ENCODE measurements at places on chromosomes 6 and 20.

- DNase-seq: no peak
These were observed 625.7 kb downstream of the TFAP2A start for GRCh38 chr6:9789201-9789600.

DNA sequence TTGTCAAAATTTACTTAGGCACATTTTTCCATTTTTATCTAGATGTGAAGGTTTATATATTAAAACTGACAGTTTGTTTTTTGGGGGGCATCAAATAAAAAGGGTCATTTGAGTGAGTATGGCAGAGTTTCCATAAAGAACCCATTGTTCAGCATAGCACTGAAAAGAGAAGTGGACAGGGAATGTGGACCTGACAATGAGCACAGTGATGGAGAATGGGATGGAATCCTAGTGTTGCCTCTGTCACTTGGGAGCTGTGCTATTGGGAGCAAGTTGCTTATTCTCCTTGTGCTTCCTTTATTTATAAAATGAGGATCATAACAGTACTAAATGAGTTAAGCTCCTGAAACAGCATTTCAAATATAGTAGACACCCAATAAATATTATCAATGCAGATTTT lies 130.7 kb upstream of the SIM1 start:
- no peak for DNase-seq

DNA sequence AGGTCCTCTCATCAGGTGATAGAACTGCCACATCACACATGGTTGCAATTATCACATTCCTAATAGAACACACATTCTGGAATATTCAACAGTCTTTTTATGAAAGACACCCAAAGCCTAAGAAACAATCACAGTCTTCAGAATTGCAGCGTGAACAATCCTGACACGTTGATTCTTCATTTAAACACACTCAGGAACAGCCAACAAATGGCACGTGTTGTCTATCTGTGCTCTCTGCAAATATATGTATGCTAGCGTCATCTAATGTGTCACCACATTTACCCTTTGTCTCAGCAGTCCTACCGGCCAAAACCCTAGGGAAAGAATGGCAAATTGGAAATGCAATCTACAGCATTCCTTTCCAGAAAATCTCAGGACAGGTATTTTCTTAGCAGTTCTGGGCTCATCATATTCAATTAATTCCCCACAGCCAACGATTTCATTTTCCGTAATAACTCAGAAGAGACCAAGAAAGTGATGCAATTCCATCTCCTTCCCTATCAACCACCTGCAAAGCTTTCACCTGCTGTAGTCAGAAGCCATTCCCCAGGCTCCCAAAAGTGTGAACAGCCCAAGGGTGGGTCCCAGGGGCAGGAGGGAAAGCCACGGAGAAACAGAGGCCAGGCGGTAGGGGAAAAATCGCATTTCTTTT lies 280.3 kb upstream of the JARID2 start:
- no peak for DNase-seq

DNA sequence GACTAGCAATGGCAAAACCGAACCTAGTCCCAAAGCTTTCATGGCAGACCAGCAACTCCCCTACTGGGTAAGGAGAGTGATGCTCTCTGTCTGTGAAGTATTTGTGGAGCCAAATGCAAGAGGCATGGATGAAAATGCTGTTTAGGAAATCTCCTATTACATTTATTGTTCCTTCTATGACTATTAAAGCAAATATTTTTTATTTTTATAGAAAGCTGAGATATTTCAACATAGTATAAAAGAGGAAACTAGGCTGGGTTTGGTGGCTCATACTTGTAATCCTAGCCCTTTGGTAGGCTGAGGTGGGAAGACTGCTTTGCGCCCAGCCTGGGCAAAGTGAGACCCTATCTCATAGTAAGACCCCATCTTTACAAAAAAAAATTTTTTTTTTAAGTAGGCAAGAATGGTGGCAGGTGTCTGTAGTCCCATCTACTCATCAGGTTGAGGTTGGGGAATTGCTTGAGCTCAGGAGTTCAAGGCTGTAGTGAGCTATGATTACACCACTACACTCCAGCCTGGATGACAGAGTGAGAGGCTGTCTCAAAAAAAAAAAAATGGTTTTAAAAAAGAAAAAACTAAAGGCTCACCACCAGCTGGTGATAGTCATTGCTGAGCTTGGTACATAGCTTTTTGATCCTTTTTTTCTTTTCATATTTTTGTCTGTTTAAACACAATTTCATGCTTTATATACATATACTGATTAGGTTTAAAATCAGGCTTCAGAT lies 11.3 kb downstream of the KDM1B start:
- no peak for DNase-seq

- no peak for DNase-seq
These were observed 257.9 kb downstream of the CDH26 start for GRCh38 chr20:60215816-60216730.

DNA sequence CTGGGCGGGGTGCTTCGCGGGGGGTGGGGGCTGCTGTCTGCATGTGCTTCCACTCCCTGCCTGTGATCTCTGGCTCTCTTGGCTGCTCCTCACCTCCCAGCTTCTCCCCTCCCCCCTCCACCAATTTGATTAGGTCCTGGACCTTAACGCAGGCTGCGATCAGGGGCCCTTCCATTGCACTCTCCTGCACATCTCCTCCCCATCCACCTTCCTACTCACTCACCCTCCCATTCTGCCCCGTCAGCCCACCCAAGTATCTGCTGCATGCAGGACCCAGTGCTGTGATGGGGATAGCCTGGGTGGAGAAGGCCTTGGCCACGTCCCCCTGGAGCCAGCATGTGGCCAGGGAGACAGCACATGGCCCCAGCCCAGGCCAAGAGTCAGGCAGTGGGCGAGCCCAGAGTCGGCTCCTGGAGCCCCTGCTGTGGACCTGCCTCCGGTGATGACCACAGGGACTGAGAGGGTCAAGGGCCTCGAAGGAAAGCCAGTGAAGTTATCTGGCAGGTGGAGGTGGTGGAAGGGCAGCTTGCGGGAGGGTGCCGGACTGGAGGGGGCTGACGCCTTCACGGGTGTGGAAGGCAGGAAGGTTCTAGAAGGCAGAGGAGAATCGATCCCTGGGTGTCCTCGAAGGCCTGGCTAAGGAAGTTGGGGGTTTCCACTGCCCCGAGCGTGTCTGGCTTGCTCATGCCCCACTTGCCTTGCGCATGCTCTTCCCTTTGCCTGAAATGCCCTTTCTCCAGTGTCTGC lies 40.7 kb downstream of the SRC start:
- DNase-seq: no peak
